ENCODE measurements at places on chromosomes 4 and X.

DNA sequence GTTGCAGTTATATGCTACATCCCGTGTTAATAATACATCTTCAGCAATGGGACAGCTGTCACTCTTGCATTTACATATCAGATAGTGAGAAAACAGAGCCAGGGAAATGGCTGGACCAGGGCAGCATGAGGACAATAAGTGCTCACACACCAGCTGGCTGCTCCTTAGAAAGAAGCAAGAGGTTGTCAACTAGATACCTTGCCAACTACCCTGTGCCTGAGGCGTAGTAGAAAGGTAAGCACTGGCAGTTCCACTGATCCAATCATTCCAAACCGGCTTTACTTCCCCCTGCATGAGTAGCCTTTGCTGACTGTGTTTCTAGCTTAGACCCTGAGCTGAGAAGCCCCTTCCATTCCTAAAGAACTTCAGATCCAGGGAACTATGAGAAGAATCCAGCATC, 52.2 kb upstream of the FGF13 start:
- DNase-seq: no peak

- no peak for DNase-seq
Measured at GRCh38 chr4:4289597-4289940, 385 bp downstream of the LYAR start.

DNA sequence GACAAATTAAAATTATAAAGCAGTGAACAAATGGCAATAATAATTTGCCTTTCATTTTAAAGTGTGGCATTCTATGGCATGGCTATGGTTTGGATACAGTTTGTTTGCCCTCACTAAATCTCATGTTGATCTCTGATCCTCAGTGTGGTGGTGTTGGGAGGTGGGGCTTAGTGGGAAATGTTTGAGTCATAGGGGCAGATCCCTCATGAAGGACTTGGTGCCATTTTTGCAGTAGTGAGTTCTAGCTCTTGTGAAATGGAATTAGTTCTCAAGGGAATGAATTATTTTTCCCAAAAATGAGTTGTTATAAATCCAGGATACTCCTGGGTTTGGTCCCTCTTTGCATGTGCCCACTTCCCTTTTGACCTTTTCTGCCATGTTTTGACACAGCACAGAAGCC, 181.4 kb downstream of the AMELX start:
- DNase-seq: no peak

DNA sequence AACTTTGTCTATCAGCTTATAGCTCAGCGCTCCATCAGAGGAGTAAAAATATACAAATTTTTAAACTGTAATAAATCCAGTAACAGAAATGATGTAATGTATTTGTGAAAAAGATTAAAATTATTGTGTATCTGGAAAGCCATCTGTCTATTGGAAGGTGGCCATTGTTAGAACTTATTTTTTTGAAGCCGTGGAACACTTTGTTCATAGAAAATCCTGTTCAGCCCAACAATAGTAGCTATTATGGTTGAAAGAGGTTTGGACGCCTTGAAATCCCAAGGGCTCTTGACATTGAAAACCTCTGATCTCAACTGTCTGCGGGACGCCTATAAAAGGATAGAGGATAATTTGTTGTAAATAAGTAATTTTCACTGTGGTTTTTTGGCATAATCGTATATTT, 98.3 kb downstream of the RAPGEF2 start:
- no peak for DNase-seq

- DNase-seq: no peak
Measured at GRCh38 chr4:53711926-53712325, 120.6 kb upstream of the LNX1 start.

DNA sequence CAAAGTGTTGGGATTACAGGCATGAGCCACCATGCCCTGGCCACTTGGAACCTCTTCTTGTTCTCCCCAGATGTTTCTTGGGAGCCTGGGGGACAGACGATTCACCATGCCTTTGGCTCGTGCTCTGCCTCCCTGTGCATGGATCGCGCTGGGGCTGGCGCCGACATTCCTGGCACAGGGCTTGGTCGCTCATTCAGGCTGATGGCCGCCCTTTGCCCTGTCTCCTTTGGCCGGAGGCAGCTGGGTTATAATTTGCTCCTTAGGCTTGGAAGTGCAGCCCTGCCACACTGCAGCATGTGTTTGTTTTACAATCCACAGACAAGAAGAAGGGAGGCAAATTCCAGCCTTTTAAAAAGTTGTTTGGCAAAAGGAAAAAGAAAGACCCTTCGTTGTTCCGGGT, 115.3 kb downstream of the AASDH start:
- DNase-seq: no peak

GRCh38 chr4:8394806-8395205, 45.7 kb downstream of the ACOX3 start:
- DNase-seq: no peak

DNA sequence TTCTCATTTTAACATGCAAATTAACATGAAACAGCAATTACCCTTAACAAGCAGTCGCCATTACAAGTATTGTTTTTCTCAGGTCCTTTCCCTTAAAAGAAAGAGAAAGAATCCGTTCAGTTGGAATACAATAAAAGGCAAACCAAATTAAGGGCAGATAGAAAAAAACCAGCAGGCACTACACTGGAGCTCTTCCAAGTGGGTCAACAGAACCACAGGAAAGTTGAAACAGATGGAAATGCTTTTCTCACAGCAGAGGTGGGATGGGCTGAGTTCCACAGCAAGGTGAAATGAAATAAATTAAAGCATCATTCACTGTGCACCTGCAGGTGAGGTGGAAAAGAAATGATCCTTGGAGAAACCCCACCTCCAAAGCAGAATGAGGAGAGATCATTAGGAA, 102.6 kb downstream of the APBB2 start:
- no peak for DNase-seq

DNA sequence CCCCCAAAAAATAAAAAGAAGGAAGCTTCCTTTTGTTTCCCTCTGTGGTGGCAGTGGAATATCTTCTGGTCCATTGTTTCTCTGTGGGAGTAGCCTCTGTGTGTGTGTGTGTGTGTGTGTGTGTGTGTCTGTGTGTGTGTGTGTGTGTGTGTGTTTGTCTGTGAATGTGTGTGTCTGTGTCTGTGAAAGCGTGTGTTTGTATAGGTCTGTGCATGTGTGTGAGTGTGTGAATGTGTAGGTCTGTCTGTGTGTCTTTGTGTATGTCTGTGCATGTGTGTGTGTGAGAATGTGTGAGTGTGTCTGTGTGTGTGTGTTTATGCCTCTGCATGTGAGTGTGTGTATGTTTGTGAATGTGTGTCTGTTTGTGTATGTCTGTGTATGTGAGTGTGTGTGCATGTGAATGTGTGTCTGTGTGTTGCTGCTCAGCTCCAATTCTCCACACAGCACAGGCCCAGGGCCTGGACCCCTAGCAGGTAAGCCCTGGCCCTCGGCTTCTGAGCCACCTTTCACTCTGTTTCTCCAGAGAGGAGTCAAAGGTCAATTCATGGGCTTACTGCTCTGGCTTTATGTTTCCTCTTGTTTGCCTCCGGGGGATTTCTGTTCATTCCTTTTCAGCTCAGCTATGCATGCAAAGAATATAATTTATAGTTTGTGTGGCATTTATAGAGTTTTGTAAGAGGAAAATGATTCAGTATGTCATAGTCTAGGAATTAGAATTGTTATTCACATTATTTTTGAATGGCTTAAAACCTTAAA, 89.8 kb downstream of the UCHL1 start:
- DNase-seq: no peak

- no peak for DNase-seq
Measured at GRCh38 chrX:137233478-137233877, 199.7 kb upstream of the GPR101 start.

DNA sequence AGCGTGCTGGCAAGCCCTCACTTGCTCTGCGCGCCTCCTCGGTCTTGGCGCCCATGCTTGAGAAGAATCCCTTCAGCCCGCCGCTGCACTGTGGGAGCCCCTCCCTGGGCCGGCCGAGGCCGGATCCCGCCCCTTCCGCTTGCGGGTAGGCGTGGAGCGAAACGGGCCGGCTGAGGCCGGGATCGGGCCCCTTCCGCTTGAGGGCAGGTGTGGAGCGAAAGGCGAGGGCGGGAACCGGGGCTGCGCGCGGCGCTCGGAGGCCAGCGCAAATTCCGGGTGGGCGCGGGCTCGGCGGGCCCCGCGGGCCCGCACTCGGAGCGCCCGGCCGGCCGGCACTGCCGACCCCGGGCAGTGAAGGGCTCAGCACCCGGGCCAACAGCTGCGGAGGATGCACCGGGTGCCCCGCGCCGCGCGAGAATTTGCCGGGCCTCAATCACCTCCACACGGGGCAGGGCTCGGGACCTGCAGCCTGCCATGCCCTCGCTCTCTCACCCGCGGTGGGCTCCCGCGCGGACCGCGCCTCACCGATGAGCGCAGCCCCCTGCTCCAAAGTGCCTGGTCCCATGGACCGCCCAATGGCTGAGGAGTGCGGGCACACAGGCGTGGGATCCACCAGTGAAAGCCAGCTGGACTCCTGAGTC, 58.1 kb upstream of the GBA3 start:
- no peak for DNase-seq

DNA sequence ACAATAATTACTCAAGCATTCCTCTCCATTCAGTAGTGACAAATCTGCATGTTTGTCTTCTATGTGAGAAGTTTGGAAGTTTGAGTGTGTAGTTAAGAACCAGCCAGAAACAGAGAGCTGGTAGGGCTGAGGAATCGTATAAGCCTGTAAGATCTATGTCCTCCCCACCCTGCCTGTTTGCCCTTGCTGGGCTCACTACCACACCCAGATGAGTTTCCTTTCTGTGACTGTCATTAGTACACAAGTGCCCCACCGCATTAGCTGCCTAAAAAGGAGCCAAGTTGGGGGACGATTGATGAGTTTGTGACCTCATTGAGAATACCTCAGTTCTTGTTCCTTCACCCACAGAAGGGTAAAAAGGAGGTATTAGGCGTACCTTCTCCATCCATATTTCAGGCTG, 28.3 kb downstream of the DOCK11 start:
- no peak for DNase-seq

DNA sequence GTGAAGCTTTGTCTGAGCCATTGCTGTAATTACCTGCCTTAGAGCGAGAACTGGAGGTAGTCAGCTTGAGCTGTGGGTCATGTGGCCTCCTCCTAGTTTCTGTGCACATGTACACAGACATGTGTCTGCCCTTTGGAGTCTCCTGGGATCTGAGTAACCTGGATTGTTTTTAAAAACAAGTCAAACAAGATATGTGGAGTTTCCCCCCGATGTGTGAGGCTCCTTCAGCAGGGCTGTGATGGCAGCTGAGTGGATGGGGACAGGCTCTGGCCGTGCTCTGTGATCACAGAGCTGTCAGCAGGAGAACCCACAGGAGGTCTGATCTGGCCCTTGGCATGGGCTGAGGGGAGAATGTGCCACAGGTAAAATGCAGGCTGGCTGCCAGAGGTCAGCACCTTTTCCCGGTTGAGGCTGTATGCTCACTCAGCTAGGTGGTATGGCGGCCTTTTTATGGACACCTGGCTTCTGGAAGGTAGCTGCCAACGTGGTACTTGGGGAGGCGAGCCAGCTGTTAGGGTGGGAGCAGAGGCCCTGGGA, 38.4 kb downstream of the NOP14 start:
- no peak for DNase-seq

GRCh38 chr4:176277162-176277904, 8.3 kb upstream of the ASB5 start:
- no peak for DNase-seq

DNA sequence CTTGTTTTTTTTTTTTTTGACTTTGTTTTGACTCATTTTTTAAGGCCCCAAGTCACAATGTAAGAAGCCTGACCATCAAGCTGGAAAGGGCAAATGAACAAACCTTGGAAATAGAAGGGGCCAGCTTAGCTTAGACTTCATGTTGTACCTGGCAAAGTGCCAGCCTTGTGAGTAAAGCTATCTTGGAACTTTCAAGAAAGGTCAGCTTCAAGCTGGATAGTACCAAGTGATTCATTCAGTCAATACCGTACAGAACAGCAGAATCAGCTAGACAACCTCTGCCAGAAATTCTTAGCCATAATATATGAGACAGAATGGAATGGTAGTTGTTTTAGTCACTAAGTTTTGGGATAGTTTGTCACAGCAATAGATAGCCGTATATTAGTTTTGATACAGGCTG, 1492.2 kb upstream of the TENM3 start:
- DNase-seq: no peak

DNA sequence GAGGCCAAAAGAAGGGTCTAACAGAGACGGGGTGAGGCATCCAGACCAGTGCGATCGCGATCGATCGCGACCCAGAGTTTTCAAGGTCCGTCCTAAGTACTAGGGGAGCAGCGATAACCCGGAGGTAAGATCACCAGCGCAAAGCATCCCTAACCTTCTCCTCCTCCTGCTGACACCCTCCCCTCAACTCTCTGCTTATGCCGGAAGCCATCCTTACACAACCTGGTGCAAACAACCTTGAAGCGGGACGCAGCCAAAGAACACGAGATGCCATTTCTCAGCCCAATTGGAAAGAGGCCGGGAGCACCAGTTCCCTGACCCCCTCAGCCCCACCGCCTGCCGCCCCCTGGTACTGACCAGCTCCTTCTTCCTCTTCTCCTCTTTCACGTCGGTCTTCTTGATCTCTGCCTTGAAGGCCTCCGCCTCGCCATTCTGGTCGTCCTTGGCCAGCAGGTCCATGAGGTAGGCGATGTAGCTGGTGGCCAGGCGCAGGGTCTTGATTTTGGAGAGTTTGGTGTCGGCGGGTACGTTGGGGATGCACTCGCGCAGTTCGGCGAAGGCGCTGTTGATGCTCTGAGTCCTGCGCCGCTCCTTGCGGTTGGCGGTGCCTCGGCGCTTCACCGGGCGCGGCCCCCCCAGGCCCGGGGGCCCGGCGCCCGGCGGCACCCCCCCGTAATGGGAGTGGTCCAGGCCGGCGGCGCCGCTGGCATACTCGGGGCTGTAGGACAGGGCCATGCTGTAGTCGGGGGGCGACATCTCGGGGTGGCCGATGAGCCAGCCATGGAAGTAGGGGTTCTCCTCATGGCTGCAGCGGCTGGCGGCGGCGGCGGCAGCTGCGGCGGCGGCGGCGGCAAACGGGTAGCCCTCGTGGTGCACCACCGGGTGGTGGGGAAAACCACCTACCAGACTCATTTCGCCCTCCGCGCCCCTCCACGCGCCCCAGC, 1.4 kb downstream of the HAND2 start:
- no peak for DNase-seq

- DNase-seq: no peak
Measured at GRCh38 chr4:85910985-85911384, 436.0 kb downstream of the ARHGAP24 start.

DNA sequence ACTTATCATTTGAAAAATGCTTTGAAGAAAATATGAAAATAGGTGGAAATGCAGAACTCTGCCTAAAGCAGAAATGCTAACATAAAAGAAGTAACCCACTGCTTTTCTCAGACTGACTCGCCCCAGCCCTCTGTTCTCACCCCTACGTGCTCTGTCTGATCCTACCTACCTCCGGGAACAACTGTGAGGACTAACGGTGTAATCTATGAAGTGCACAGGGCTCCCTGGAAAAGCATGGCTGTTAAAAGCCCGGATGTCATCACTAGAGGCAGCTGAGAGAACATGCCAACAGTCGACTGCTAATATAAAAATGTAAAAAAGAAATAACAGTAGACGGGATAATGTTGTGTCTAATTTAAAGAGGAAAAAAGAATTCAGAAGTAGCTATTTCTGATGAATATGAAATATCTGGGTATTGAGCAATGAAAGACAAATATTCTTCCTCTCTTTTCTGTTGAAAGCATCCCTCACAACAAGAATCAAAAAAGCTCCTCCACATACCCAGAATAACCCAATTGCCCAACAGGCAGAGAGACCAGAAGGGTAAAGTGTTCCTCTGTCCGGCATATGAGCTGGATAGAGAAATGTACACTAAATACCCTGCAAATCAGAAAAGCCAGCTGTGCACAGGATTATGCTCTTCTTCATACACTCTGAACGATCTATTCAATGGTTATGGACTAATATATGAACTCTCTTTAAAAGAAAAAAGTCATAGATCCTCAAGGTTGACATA, 130.7 kb downstream of the TSPAN5 start:
- DNase-seq: no peak
